ENCODE measurements at places on chromosomes 1 and 21.

DNA sequence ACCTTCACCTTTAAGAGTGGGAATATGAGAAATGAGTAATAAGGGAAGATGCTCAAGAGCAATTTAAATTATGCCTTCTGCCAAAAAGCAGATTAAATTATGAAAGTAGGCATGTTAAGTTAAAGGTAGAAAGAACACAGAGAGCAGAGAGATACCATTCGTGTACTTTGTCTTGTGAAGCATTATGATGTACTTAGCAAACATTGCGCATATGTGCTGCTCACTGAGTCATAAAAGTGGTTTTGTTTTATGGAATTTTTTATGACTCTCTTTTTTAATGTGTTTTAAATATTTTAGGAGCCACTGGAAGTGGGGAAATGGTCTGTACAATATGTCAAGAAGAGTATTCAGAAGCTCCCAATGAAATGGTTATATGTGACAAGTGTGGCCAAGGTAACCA lies 35.3 kb downstream of the MTF2 start:
- DNase-seq = no peak

GRCh38 chr21:26972192-26972591 lies 5.3 kb upstream of the ADAMTS5 start:
- DNase-seq = no peak

DNA sequence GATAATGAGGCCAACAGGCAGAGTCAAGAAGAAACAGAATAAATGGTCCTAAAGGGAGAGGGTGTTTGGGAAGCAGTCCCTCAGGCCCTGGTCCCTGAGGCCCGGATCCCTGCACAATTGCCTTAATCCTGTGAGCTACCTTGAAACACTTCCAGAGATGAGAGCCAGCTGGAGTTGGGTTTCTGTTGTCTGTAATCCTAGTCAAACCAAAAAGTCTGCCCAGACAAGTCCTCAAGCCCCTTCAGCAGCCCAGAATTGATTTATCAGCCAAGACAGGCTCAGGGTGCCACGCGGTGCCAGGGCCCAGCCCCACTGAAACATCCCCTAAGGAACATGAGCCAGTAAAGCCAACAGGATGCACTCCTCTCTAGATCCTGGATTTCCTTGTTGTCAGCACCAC lies 16.4 kb upstream of the CLSTN1 start:
- no peak for DNase-seq

DNA sequence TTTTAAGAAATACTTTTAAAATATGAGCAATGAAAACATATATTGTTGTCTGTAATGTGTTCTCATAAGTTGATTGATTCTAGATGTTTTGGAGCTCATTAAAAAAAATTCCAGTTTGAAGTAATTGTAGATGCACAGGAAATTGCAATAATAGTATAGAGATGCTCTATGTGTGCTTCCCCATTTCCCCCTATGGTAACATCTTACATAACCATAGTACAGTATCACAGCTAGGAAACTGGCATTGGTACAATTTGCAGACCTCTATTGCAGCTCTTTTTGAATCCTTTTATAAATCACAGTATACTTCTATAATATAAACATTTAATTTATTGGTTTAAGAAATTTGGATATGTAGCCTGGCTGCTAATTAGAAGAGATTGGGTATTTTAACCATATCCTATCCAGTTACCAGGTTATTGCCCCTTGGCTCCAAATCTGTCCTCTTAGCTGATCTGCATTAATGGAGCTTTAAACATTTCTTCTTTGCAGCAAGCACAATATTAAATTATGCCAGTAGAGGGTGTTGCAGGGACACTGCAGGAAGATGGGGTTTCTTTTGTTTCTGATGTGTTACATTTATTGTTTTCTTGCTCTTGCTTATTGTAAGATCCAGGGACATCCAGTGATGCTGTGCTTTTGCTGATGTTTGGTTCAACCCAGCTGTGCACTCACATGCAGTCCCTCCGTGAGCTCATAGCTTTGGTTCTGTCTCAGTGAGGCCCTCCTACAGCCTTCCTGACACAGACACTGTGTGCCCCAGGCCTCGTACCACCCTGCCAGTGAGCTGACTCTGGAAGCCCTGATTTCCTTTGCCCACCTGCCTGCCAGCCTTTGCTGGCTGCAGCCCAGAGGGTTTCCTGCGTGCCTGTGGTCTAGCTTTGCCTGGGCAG lies 103.3 kb downstream of the RABGAP1L start:
- DNase-seq = no peak

GRCh38 chr1:2496087-2496622 lies 20.1 kb downstream of the PLCH2 start:
- DNase-seq = no peak

DNA sequence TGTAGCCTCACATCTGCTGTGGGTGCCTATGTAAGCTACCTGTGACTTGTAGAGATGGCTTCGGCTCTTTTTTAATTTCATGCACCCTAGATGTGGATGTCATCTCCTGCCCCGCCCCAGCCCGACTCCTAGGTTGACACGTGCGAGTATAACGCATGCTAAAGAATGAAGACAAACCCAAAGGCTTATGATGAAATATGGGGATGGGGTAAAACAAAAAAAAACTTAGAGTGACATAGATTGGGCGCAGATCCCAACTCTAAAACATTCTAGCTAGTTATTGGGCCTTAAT lies 613 bp upstream of the ERO1B start:
- no peak for DNase-seq

DNA sequence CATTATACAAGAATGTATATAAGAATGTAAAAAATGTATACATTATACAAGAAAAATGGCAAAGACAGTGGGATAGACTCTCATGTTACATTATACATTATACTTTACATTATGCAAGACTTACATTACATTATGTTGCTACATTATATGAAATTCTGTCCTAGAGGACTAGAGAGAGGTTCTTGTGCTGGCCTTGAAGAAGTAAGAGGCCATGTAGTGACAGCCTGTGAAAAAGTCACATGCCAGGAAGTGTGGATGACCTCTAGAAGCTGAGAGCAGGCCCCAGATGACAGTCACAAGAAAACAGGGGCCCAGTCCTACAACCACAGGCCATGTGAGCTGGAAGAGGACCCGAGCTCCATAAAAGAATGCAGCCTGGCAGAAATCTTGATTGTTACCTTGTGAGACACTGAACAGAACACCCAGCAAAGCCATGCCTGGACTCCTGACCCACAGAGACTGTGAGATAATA lies 30.5 kb upstream of the AHCYL1 start:
- DNase-seq = no peak

GRCh38 chr1:156851779-156852417 lies 7.0 kb downstream of the INSRR start:
- DNase-seq = no peak

DNA sequence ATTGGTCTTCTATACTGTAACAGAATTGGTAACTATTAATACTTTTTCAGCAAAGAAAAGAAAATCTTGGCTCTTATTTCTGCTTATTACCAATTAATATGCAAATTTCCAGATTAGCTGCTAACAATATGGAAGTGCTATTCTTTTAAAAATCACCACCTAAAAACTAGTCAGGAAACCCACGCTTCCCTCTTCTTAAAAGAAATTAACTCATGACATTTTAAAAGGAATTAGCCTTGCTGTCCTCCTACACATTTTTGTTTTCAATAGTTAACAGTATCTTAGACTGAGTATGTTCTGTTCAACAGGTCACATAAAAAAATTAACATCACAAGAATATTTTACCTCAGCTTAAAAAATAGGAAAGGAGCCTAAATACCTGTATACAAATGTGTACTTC lies 27.3 kb downstream of the ABL2 start:
- DNase-seq = no peak

- DNase-seq = no peak
Observed at GRCh38 chr21:21236996-21237395, 238.8 kb downstream of the NCAM2 start.

DNA sequence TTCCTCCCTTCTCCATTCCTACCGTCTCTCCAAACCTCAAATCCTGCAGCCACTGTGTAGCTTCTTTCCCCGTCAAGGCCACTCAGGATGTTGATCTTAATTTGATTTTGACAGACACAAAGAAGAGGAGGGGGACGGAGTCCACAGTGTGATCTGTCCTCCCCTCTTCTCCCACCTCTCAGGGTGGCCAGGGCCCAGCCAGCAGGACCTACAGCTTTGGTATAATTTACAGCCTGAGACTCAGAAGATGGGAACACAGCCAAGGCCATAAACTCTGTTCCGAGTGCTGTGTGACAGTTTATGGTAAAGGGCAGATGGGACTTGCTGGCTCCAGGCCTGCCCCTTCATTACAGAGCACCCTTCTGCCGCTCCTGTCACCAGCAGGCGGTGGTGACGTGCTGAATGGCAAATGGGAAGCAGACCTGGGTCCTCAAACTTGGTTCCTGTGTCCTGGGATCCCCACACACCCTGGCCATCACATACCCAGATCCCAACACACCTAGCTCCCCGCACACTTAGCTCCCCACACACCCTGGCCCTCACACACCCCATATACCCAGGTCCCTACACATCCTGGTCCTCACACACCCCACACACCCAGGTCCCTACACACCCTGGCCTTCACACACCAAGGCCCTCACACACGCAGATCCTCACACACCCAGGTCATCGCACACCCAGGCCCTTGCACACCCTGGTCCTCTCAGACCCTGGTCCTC lies 71.6 kb downstream of the CD2 start:
- no peak for DNase-seq

DNA sequence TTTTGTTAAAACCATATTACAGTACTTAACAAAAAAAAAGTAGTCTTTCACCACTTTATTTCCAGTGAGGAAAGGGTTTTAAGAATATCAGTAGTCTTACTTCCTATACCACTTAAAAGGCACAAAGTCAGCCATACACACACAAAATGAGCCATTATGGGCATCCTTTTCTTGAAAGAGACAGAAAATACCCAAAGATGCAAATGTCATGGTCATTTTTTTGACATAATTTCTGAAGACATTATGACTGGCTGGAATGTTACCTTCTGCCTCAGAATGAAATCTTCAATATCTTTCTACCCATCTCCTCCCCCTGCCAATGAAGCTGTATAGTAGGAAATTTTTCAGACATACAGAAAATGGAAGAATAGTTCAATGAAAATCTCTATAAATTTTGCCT lies 237.7 kb downstream of the SLC45A1 start:
- no peak for DNase-seq

GRCh38 chr1:165661703-165662102 lies 30.7 kb downstream of the MGST3 start:
- no peak for DNase-seq

DNA sequence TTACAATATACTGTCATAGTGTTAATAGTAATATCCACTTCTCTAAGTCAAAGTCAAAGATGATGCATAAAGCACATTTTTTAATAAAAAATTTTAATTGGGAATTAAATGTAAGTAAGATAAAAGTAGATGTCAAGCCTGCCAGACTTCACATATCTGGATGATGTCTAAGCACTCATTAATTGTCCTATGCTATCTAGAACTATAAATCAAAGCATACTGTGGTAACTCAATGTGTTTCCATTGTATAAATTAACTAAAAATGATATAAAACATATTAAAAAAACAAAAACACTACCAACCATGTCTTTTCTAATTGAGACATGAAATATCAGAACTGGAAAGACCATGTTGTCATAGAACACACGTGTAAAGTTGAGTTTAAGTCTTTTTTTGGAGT lies 51.2 kb downstream of the ZZZ3 start:
- DNase-seq = no peak

GRCh38 chr1:93997756-93998155 lies 88.5 kb upstream of the GCLM start:
- no peak for DNase-seq

- DNase-seq = no peak
Observed at GRCh38 chr21:26555540-26556146, 17.4 kb downstream of the CYYR1 start.

GRCh38 chr1:181037386-181037785 lies 3.6 kb downstream of the MR1 start:
- no peak for DNase-seq

DNA sequence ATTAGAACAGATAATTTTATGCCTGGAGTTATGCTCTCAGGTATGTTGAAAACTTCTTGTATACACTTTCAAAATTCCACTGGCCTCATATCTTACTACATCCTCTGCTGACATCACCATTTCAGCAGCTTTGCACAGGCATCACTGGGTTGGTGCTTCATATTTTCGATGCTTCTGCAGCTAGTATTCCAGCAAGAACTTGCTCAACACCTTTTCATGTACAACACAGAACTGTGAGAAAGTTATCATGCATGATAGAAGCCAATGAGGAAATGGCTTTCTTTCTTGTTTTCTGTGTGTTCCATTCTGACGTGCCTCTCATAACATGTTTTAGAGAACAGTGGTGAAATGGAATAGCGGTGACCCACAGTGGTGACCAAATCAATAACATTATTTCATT lies 5.1 kb upstream of the GBP5 start:
- no peak for DNase-seq

GRCh38 chr1:201501812-201502510 lies 5.0 kb downstream of the CSRP1 start:
- DNase-seq = no peak

- no peak for DNase-seq
Observed at GRCh38 chr1:229436201-229436600, 2.3 kb upstream of the ACTA1 start.

DNA sequence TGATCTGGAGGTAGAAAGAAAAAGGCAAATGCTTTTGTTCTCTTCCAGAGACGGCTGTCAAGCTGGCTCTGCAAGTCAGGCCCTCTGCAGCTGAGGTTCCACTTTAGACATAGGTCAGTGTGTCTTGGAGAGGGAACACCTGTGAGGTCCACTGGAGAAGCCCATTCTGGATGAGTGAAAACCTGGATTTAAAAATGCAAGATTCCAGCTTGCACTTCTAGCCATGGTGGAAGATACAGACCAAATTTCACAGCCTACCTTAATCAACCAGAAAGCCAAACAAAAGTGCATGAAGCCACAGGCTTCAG lies 35.0 kb downstream of the AGPAT3 start:
- DNase-seq = no peak

DNA sequence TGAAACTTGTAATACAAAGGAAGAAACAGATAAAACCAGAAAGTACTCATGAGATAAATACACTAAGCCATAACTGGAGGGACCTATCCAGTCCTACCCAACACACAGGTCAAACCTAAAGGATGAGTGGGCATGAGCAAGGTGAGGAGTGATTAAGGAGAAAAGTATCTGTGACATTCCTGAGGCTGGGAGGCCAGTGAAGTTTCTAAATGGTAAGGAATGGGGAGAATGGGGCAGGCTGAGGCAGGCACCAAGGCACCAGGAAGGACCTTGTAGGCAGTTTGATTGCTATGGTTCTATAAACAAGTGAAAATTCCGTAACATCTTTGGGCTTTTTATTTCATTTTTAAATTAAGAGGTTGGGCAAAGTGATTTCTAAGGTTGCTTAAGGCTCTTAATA lies 10.4 kb downstream of the DDX59 start:
- no peak for DNase-seq

DNA sequence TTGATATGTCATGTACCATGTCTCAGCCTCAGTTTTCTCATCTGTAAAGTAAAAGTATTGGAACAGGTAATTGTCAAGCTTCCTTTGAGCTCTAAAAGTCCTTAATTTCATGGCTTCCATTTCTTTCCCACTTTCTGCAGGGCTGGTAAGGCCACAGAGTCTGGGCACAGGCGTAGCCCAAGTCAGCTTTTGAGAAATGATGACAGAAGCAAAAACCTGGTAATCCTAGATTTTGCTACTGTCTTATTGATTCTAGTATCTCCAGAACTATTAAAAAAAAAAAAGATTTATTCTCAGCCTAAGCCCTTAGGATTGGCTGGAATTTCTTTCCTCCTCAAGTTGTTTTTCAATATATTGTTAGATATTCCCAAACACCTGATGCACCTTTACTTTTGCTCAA lies 31.3 kb downstream of the PLXNA2 start:
- DNase-seq = no peak

GRCh38 chr1:107966550-107966949 lies 1.6 kb upstream of the VAV3 start:
- DNase-seq = no peak

All from activated CD8-positive, alpha-beta memory T cell treated with anti-CD3 and anti-CD28 coated beads for 24 hours (primary cell).